Activated naive CD4-positive, alpha-beta T cell treated with anti-CD3 and anti-CD28 coated beads, Interleukin-2, amount 50 U/mL, for 72 hours (primary cell): ENCODE measurements at places on chromosomes 6 and 20.

DNA sequence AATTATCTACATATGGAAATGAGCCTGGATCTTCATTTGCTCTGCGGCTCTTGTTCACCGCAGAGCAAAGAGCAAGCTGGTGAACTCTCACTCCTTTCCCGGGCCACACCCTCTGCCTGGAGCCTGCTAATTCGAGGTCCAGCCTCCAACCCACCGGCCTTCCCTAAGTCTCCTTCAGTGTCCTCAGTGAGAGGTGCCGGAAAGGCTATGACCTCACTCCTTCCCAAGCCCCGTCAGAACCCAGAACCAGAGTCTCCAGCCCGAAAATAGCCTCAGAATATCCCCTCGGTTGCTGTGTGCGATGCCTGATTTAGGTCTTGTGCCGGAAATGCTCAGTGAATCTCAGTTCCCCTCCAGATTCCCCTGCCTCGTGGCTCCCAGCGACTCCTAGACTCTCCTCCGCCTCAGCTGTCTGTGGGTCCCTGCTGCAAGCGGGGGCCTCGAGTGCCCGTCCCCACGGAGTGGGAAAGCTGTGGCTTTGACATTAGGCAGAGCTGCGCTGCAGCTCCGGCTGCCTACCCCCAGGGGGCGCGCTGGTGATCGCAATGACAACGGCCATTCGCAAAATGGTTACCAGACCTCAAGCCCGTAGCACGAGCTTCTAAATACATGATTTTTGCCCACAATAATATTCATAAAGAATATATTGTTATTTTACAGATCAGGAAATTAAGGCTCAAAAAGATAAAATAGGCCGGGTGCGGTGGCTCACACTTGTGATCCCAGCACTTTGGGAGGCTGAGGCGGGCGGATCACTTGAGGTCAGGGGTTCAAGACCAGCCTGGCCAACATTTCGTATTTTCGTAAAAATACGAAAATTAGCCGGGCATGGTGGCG is 4.1 kb upstream of the BNIP5 start:
- DNase-seq = peak; percentile 64

DNA sequence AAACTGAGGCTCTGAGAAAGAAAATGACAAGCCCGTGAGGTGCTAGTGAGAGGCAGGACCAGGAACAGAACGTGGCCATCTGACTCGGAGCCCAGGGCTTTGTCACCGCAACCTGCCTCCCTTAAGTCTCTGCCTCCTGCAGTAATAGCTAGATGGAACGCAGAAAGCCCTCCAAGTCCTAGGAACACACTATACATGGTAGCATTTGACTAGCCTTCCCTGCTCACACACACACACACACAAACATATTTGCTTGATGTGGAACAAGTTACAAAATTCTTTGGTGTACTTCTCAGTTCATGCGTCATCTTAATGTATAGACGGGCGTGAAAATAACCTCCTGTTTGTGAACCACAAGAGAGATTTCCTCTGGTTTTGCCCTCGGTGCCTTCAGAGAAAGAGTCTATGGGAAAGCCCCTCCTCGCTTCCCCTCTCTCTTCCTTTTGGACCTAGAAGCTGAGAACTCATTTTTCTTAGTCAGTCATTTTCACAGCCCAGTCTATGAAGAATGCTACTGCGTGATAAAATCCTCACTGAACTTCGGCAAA is 38.8 kb downstream of the C6orf52 start:
- DNase-seq = no peak

- no peak for DNase-seq
These were observed 7.6 kb downstream of the SRSF12 start for GRCh38 chr6:89110284-89110683.

DNA sequence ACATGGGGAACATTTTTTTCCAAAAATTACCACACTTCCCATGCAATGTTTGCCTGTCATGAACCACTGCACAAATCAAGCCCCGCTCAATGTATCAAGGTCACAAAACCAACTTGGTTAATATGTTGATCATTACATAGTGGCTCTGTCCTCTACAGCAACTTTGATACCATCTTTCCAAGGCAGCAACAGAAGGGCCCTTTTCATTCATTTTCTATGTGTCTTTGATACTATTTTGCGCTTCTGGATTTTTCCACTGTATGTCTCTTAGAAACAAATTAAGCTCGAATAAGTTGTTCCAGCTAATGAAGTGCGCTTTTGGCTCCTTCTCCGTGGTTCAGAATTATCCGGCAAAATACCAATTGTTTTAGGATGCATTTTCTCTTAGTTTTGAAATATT is 1.5 kb downstream of the ZHX3 start:
- DNase-seq = no peak

DNA sequence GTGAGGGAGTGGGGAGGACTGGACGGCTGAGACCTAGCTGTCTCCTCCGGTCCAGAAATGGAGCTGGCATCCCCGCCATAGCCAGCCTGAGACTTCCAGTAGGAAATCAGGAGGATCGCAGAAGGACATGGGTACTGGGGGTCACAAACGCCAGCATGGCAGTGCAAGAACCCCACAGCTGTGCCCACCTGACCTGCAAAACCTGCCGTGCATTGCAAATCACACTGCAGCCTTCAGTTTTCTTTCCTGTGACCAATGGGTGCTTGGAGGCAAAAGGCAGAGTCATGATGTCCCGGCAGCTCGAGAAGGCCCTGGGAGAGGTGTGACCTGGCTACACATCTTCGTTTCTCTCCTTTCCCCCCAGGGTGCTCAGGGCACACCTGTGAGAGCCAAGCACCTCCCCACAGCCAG is 23.3 kb upstream of the PHACTR3 start:
- no peak for DNase-seq

DNA sequence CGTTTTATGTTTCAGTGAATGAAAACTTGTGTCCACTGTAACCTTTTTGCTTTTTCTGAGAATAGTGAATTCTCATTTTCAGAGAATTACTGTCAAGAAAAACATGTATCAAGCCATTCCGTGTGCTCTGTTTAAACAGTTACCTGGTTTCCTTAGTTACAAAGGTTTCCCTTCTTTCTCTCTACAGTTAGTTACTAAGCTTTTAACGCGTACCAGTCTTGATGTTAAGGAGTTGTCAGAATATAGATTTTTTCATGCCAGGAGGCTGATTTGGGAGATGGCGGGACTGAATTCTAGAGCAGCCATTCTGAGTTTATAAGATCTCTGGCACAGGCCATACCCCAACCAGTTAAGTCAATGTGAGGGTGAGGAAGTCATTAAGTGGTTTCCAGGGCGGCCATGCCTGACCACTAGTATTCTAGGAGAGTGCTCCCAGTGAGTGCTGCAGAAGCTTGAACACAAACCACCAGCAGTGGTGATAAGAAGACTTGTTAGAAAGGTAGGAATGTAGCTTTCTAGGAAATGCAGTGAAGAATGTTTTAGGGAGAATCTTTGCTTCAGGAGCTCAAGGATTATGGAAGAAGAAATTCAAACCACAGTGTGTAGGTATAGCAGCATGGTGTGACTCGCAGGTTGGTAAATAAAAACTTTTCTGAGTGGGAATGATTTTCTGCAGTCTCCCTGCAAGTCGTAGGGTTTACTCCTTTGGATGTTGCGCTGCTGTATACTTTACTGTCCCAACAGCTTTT is 112.9 kb downstream of the JARID2 start:
- DNase-seq = no peak

GRCh38 chr6:158778005-158778527 is 41.1 kb downstream of the EZR start:
- DNase-seq = no peak

DNA sequence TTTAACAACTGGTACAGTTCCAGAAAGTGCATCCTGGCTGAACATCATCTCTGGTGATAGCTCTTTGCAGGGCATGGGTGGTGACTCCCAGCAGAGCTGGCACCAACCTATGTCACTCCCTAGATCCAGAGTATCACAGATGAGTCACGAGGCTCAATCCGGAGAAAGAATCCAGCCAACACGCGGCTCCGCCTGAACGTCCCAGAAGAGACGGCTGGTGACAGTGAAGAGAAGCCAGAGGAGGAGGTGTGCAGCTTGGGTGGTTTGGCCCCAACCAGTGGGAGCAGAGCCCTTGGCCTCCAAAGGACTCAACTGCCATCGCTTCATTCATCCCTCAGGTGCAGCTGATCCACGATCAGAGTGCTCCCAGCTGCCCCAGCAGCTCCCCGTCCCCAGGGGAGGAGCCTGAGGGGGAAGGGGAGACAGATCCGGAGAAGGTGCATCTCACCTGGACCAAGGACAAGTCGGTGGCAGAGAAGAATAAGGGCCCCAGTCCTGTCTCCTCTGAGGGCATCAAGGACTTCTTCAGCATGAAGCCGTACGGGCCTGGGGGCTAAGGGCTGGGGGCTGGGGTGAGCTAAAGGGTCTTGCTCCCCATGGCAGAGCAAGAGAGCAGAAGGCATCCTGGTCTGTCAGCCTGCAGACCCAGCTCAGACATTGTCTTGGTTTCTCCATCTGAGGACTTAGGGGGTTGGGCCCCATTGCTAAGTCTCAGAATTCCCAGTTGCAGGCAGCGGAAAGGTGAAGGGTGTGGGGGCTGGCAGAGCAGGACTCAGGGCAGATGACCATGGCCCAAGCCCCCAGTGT is 27.2 kb downstream of the SLC12A5 start:
- no peak for DNase-seq

DNA sequence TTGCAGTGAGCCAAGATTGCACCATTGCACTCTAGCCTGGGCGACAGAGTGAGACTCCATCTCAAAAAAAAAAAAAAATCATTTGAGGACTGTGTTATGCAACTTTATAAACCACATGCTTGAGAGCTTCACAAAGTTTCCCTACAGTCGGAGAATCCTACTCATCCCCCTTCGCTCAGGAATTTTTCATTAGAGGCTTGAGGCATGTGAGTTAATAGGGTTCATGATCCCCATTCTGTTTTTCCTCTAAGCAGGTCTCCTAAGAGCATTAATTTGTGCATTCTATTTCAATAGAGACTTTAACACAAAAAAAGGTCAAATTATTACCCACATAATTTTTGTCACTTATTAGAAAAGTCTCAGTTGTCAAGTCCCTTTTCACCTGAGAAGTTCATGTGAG is 103.7 kb upstream of the SOX4 start:
- no peak for DNase-seq

- no peak for DNase-seq
These were observed 146.5 kb downstream of the ZDHHC14 start for GRCh38 chr6:157527471-157527907.

GRCh38 chr20:54132612-54133433 is 41.0 kb downstream of the CYP24A1 start:
- DNase-seq = no peak

- no peak for DNase-seq
These were observed 170.5 kb downstream of the VEGFA start for GRCh38 chr6:43940393-43941087.

GRCh38 chr20:32018269-32019155 is 8.3 kb downstream of the CCM2L start:
- DNase-seq = peak; percentile 57

- DNase-seq = no peak
These were observed 45.3 kb upstream of the DSN1 start for GRCh38 chr20:36818861-36819260.

- no peak for DNase-seq
These were observed 1293.0 kb downstream of the GRIK2 start for GRCh38 chr6:102686461-102686860.

- DNase-seq = no peak
These were observed 11.1 kb downstream of the YWHAB start for GRCh38 chr20:44896583-44896982.

DNA sequence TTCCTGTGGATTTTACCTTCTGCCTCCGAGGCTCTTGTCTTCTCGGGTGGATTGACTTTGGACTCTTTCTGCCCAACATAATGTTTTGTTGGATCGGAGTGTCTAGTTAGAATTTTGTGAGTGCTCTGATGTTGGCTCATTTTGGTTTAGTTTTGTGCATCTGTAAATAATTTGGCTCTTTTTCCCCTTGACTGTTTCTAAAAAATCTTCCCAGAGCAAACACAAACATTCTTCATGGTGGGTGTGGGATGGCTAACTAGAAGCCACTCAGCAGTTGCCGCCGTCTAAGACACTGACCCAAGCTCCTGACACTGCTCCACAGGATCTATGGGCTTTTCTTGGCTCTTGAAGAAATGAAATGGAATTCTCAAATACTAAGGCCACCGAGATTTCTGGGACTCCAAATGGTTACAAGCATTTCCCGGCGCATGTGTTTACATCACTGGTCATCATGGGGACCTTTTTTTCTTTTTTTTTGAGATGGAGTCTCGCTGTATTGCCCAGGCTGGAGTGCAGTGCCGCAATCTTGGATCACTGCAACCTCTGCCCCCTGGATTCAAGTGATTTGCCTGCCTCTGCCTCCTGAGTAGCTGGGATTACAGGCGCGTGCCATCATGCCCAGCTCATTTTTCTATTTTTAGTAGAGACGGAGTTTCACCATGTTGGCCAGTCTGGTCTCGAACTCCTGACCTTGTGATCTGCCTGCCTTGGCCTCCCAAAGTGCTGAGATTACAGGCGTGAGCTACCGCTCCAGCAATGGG is 92.0 kb upstream of the FRMD1 start:
- no peak for DNase-seq

DNA sequence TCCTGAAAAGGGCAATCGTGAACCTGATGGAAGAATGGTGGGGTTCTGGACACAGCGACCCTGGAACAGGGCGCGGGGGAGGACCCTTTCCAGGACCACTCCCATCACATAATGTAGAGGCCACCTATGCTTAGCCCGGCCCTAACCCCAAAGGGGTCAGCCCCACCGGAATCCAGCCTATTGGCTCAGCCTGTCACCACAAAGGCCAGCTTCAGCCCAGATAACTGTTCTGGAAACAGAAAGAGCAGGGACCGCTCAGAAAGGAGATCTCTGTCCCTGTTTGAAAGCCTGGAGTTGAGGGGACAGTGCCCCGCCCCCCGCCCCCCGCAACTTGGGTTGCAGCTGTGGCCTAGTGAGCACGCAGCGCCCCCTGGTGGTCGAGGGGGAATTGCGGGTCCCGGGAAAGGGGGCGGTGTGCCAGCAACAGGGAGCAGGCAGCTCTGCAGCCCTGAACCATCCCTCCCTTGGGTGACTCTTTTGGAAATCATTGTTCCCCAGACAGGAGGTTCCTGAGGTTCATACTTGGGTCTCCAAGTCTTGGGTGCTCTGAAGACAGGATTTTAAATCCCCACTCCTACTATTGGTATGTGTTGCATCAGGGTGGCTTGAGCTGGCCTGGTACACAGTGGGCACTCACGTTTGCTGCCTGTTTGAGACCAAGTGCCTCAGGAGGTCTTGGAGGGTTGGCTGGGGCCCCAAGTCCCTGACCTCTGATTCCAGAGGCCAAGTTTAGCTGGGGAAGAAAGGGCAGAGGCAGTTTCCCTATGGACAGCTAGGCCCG is 1.5 kb downstream of the SIGLEC1 start:
- DNase-seq = peak; percentile 92

DNA sequence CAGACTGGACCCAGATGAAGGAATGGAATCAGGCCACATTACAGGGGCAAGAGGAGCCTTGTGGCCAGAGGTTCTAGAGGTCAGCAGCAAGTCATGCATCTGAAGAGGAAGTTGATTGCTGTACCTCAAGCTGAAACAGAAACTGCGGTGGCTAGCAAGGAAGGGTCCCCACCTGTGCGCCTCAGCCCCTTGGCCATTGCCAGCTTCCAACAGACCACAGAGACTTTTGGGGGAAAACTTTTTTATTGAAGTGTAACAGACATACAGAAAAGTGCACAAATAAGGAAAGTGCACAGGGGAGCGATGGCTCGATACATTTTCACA is 26.8 kb upstream of the SLC9A8 start:
- no peak for DNase-seq
